ENCODE measurements at places on chromosomes 5 and 9. TPM values are rescaled to one million over a fixed set of nuclear protein-coding genes. Genes with fewer than 3 reads are reported as not detected.

Gene IL3
- polyA plus RNA-seq = not detected

Gene HRH2
- polyA plus RNA-seq = not detected

- no peak for DNase-seq
These were observed 92.6 kb downstream of the RIC1 start for GRCh38 chr9:5721279-5722087.

GRCh38 chr5:125575891-125576505 lies 829.6 kb upstream of the ZNF608 start:
- no peak for DNase-seq

Gene ANXA2R
- polyA plus RNA-seq = 0.53 TPM
